ENCODE measurements at places on chromosomes 5 and 9. TPM values are rescaled to one million over a fixed set of nuclear protein-coding genes. Genes with fewer than 3 reads are reported as not detected.

The PCDHB2 gene
- 1.2 TPM for total RNA-seq

The NPR3 gene
- 0.11 TPM for total RNA-seq

The DOCK2 gene
- total RNA-seq, result 1.2 TPM

The CSF1R gene
- 46.7 TPM for total RNA-seq
